H1 (cell line): ENCODE measurements at places on chromosomes 4 and X.

DNA sequence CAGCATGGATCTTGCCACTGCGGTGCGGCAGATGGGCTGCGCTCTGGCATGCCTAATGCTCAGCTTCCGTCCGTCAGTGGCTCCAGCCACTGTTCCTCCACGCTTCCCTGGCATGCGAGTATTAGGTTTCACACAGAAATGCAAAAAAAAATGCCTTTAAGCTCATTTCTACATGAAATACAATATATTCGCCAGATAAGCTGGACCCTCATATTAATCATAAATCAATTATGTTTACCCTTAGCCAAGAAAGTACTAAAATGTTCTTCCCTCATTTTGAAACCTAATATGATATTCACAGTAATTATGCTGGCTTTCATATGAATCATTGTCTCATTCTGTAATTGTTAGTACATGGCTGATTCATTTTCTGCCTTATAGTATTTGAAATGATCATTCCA lies 115.5 kb upstream of the FAM241A start:
- DNase-seq, result no peak

DNA sequence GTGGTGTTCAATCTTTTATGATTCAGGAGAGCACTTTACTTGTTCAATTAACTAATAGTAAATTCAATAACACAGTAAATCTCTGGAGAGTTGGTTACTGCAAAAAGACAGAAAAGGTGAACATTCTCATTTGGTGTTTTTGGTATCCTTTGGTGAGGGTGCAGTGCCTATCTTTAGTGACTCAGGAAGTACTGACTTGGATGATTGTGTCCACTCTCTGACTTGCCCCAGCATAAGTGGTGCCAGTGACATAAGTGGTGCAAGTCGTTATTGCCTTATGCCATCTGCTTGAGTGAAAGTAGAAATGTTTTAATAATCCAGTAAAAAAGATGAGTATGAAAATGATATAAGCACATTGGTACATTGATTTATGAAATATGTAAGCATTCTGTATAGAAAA lies 27.0 kb downstream of the GUCY1B1 start:
- DNase-seq, result no peak

GRCh38 chr4:11878241-11878640 lies 449.5 kb upstream of the HS3ST1 start:
- no peak for DNase-seq

- DNase-seq, result no peak
Observed at GRCh38 chr4:6767748-6768538, 14.6 kb upstream of the KIAA0232 start.

- DNase-seq, result no peak
Observed at GRCh38 chrX:72296991-72297390, 8.7 kb downstream of the CITED1 start.

DNA sequence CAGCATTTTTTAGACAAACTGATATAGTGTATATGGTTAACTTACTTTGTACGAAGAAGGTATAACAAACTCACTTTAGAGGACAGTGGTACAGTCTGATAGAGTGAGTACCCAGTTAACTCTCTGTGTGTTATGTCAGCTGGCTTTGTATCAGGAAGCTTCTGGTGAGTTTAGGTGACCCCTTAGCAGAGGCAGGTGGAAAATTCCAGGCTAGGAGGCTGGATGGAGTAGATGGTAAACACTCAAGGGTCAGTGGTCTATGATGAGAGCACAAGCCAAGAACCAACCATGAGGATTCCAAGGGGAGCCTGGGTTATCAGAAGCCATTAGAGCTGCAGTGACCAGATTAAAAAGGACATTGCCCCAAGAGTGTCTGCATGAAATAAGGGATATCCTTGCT lies 227.3 kb upstream of the CENPE start:
- DNase-seq, result no peak

DNA sequence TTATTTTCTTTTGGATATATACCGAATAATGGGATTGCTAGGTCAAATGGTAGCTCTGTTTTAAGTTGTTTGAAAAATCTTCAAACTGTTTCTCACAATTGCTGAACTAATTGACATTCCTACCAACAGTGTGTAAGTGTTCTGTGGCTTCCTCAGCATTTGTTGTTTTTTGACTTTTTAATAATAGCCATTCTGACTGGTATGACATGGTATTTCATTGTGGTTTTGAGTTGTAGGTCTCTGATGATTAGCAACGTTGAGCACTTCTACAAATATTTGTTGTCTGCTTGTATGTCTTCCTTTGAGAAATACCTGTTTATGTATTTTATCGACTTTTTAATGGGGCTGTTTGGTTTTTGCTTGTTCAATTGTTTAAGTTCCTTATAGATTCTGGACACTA lies 680.1 kb upstream of the GRIA3 start:
- no peak for DNase-seq

DNA sequence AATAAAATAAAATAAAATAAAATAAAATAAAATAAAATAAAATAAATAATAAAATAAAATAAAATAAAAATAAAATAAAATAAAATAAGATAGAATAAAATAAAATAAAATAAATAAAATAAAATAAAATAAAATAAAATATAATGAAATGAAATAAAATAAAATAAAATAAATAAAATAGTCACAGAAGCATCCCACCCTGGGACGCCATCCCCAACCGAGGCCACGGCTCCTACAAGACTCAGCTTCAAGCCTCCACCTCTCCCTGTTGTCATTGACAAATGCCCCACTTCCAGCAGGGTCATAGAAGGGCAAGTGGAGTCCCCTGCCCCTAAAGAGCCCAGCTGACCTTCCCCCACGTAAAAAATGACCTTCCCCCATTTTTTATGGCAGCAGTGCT lies 30.2 kb downstream of the CRLF2 start:
- no peak for DNase-seq

GRCh38 chr4:151324752-151325110 lies 674 bp downstream of the SH3D19 start:
- peak; percentile 71 for DNase-seq

DNA sequence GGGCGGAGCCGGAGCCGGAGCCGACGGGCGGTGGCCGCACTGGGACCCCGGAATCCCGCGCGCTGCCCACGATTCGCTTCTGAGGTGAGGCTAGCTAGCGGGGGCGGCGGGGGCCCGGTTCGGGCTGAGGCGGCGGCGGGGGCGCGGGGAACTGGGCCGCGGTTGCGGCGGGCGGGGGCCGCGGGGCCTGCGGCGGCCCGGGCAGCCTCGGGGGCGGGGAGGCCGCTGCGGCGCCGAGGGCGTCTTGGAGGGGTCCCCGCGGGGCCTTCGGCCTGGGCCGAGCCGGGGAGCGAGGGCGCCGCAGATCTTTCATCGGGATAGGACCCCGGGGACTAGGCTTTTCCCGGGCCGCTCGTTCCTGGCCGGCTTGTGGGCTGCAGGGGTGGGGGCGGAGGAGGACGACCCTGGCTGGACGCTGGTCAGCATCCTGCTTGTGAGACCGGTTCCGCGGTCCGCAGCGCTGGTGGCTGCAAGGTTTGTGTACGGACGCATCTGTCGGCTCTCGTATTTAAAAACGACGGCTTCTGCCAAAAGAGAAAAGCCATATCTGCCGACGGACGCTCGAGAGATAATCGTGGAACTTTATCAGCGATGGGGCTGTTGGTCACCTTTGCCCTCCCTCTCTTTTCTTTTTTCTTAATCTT lies 419 bp downstream of the ADD1 start:
- DNase-seq, result no peak

DNA sequence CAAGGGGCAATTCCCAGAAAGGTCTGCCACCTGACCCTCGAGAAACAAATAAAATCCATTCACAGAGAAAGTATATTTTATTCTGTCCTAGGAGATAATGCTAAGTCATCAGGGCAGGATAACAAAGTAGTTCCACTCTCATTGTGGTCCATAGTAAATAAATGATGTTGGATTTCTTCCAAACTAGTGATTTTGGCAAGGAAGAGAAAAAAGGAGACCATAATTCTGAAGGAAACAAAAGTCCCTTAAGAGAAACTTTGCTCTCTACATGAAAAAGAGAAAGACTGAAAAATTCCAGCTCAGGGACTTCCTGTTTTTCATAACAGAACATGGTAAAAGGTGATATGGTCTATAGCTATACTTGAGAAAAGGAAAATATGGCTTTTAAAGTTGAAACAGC lies 71.5 kb upstream of the DDX60 start:
- no peak for DNase-seq

- DNase-seq, result no peak
Observed at GRCh38 chr4:70715097-70715496, 6.7 kb upstream of the RUFY3 start.

GRCh38 chr4:143355540-143356217 lies 19.0 kb downstream of the GAB1 start:
- no peak for DNase-seq

DNA sequence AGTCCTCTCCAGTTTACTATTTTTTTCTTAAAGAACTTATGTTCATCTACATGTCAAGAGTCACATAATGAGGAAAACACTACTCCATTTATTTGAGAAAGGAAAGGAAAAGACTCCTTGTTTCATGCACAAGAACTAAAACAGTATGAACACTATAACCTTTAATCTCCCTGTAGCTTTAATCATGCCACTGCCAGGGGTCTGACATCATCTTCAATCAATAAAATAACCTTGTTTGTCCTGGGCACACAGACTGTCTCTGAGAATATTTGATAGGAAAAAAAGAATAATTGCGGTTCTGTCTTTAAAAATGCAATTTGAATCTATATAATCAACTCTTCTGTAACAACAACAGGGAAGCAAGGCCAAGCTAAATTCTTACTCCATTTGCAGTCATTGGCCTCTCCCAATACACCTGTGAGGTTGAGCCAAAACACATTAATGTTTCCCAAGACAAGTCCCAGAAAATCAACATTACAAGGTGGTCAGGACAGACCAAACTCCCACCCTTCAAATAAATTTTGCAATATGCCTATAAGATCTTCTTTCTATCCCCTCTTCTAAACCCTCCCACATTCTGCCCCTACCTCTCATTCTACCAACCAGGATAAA lies 13.2 kb downstream of the AMOT start:
- no peak for DNase-seq

DNA sequence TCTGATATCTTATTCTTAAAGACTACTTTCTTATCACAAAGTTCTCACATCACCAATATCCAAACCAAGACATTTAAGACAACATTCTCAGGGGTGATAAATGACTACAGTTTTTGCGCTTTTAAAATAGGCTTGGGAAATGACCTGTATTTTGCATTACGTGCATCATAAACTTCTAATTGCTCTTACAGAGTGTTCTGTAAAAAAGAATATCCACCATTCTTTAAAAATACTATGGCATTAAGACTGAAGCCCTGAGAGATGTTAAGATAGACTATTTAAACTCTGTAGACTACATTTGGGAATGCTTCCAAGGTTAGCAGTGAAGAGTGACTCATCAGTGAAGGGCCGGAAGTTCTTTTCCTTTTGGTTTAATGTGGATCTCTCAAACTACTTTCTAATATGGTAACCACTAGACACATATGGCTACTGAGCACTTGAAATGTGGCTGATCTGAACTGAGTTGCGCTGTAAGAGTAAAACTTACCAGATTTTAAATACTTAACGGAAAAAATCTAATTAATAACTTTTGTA lies 518.8 kb upstream of the FTHL17 start:
- no peak for DNase-seq

- no peak for DNase-seq
Observed at GRCh38 chr4:18535948-18536347, 514.4 kb upstream of the LCORL start.

GRCh38 chr4:123554801-123555232 lies 158.2 kb downstream of the SPRY1 start:
- DNase-seq, result no peak

DNA sequence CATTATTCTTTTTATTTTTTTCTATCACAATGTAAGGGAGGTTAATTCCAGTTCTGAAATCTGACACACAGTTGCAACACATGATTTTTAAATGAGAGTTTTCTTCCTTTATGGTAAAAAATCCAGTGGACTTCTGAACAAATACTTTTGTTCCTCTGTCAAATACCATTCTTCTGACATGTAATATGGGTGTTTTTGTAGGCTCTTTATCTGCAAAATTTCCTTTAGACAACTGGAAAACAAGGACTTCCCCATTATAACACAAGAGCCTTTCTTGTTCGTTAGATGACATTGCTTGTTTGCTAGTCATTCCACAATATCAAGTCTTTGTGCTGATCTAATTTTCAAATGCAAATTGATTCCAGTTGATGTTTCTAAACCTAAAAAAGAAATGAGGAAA lies 7.7 kb downstream of the FANCB start:
- DNase-seq, result no peak

DNA sequence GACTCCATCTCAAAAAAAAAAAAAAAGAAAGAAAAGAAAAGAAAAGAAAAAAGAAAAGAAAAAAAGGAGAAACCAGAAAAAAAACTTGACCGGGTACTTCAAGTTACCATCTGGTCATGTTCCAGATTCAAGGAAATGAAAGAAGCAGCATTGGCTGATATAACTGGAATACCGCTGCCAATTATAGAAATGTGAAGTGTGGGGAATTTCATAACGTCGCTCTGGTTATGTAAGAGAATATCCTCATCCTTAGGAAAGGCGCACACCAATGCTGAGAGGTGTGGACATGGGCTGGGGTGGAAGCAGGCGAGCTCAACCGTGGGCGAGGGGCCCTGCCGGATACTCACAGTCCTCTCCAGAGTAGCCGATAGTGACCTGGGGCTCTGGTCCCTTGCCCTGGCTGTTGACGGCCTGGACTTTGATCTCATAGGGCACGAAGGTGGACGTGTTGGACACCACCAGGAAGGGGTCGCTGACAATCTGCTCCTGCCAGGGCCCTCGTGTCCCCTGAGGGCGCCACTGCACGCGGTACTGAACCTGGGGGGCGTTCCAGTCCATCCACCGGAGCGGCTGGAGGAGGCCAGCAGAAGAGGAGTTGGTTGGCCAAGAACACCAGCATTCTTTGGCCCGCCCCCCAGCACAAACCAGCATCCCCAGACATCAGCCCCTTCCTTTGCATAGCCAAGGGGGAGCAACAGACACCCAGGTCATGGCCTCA lies 19.5 kb downstream of the L1CAM start:
- no peak for DNase-seq
